ENCODE measurements at places on chromosomes 7 and 10.

GRCh38 chr7:82443036-82443546, 486 bp downstream of the CACNA2D1 start:
- no peak for DNase-seq

DNA sequence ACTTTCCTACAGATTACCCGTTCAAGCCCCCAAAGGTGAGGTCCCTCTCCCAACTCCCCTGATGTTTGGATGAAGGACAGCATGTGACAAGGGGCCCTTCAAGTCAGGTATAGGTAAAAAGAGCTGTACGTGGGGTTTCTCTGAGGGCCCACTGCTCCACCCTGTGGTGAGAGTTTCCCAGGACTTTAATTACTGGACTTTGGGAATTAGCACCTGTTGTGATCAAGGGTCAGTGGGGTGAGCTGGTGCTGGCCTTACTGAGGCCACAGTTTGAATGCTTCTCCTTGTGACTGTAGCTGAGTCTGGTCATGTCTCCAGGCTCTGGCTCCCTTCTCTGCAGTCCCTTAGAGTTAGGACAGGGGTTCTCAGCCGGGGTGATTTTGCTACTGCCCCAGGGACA, 16.8 kb downstream of the UBE2D4 start:
- no peak for DNase-seq

GRCh38 chr7:111486472-111487142, 75.7 kb downstream of the IMMP2L start:
- peak; percentile 37 for DNase-seq

- no peak for DNase-seq
Observed at GRCh38 chr10:77925795-77926565, 575 bp downstream of the DLG5 start.

DNA sequence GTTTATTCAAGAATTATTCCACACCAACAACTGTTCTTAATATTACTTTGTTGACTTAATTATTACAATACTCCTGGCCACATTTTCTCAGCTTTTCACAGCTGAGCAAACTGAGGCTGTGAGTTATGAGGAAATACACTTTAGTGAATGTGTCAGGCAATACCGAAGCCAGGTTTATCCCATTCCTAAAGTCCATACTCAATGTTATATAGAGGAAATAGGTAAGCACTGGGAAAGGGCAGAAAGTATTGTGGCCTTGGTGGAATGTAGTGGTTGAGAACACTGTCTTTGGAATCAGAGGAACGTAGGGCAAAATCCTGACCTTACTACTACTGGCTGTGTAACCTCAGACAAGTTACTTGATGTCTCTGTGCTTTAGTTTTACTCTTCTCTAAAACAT, 110.8 kb downstream of the CD36 start:
- DNase-seq: no peak

GRCh38 chr10:60434418-60435046, 44.9 kb upstream of the ANK3 start:
- DNase-seq: peak; percentile 5

DNA sequence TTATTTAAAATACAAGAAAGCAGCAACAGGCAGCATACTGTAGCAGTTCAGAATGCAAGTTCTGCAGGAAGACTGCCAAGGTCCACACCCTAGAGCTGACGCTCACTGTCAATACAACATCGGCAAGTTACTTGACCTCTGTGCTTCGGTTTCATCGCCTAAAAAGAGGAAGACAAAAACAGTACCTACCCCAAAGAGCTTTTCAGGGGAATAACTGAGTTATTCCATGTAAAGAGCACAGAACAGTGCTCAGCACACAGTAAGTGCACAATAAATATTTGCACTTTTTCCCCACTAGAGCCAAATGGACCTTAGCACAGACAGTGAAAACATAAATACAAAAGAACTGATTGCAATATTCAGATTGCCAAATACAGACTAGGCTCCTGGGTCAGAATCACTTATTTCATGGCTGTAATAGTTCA, 88.6 kb downstream of the USP6NL start:
- DNase-seq: no peak

GRCh38 chr7:102320181-102320580, 33.5 kb downstream of the SH2B2 start:
- no peak for DNase-seq

- DNase-seq: no peak
Observed at GRCh38 chr7:12709726-12710502, 22.5 kb downstream of the ARL4A start.

GRCh38 chr7:26200038-26200443, 505 bp downstream of the HNRNPA2B1 start:
- peak; percentile 79 for DNase-seq

GRCh38 chr7:30159698-30160143, 24.9 kb downstream of the MTURN start:
- DNase-seq: peak; percentile 11

GRCh38 chr7:104160375-104160774, 47.4 kb downstream of the ORC5 start:
- peak; percentile 18 for DNase-seq

GRCh38 chr10:22476601-22477321, 131.5 kb downstream of the SPAG6 start:
- DNase-seq: no peak

DNA sequence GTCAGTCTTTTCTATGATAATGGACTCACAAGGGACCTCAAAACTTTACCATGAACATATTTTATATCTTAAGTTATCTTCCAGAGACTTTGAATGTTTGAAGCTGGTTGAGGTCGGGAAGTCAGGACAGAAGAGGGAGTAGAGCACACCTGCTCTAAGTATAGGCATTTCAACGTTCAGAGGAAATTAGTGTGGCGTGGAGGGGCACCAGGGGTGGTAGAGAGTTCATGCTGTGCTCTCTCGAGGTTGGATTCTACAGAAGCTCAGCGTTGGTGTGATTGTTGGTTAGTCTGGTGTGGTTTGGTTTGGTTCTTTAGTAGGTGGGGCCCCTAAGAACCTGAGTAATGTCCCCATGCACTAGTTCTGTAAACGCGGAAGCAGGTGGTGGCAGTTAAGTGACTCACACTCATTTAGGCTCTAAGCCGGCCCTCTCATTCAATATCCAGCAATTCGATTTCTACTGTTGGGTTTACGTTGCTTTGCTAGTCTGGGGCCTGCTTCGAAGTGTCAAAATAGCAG, 19.8 kb downstream of the CNTNAP2 start:
- no peak for DNase-seq

- no peak for DNase-seq
Observed at GRCh38 chr10:37436357-37436756, 311.0 kb downstream of the ANKRD30A start.

GRCh38 chr7:151862606-151863381, 14.1 kb downstream of the PRKAG2 start:
- no peak for DNase-seq

- DNase-seq: no peak
Observed at GRCh38 chr7:74084722-74085578, 1.3 kb downstream of the LIMK1 start.

DNA sequence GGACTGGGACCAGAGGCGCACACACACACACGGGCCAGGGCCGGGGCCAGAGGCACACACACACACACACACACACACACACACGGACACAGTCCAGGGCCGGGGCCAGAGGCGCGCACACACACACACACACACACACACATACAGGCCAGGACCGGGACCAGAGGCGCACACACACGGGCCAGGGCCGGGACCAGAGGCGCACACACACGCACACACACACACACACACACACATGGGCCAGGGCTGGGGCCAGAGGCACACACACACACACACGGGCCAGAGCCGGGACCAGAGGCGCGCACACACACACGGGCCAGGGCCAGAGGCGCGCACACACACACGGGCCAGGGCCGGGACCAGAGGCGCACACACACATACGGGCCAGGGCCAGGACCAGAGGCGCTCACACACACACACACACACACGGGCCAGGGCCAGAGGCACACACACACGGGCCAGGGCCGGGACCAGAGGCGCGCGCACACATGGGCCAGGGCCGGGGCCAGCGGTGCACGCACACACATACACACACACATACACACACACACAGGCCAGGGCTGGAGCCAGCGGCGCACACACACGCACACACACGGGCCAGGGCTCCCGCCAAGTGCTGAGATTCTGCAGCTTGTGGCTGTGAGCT, 268.8 kb downstream of the ELFN1 start:
- peak; percentile 39 for DNase-seq

DNA sequence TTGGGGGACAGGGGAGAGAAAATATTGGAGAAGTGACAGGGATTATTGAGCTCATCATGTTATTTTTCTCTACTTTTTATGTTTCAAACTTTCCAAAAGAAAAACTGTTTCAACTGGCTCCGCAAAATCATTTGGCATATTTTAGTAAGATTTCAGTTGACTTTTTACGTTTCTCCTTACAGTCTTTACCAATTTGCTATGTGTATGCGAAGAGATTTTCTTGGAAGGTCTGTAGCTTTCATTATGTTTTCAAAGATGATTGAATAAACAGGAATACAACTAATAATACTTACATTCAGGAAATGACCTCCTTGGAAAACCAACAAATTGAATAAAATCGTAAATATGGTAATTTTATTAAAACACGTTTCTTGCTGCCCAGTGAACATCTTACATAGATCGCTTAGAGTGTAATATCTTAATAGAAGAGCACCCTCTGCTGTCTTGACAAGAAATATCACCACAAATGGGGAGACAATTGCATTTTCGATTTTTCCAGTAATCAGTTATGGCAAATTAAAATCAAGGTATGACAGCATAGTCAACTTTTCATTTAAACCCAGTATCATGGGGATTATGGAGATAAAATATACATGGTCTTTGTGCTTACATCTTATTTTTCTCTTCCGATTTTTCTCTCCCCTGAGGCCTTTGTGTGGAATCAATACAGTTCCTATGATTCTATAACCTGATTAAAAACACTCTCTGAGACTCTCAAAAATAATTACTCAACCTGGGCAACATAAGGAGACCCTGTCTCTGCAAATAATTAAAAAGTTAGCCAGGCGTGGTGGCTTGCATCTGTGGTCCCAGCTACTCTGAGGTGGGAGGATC, 43.1 kb downstream of the MBL2 start:
- DNase-seq: no peak

GRCh38 chr10:79067241-79068202, 1.2 kb upstream of the ZMIZ1 start:
- peak; percentile 83 for DNase-seq

GRCh38 chr7:69430384-69431021, 167.8 kb upstream of the AUTS2 start:
- no peak for DNase-seq

DNA sequence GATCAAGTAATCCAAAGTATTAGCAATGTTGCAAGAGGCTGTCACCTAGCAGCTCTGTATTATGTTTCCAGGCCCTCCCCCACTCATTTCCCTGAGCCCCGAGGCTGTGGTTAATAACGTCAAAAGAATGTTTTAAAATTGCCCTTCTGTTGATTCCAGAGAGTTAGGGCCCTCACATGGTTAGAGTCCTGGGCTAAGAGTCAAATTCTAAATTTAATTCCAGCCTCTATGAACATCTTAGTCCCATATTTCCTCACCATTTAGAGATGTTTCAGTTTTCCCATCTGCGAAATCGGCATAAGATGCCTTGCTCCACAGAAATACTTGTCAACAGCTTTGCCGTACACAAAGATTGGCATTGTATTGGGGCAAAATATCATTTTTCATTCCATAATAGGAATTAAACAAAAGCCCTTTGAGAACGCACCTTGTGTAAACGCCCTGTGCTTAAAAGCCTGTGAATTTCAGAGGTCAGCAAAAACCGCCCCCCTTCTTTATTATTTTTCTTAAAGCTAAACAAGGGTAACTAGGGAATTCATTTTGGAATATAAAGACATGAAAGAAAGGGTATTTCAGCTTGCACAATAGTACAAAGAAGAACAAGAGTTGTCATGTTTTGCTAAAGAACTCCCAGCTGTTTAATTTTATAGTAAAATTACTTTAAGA, 135.8 kb downstream of the ARID5B start:
- no peak for DNase-seq

- DNase-seq: peak; percentile 55
Observed at GRCh38 chr10:95783741-95784140, 27.8 kb downstream of the ENTPD1 start.

- no peak for DNase-seq
Observed at GRCh38 chr10:93815304-93816096, 57.8 kb downstream of the LGI1 start.

DNA sequence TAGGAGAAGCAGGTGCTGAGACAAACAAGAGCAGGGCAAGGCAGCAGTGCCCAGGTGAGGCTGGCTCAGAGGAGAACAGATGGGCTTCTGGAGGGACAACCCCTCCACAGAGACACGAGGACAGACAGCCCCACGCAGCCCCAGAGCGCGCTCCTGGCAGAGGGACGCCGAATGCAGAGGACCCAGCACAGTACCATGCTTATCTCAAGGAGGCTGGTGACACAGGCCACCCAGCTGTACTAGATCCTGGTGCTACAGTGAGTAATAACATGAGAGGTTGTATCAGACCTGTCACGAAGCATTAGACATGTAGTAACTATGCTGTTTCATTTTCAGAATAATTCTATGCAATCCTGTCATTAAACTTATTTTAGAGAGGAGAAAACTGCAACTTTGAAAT, 60.4 kb upstream of the NCAPG2 start:
- DNase-seq: no peak

- no peak for DNase-seq
Observed at GRCh38 chr10:124143721-124144120, 50.3 kb upstream of the CHST15 start.

- no peak for DNase-seq
Observed at GRCh38 chr10:118922226-118922625, 107.3 kb upstream of the NANOS1 start.

GRCh38 chr10:84191106-84191505, 3.2 kb upstream of the CDHR1 start:
- peak; percentile 29 for DNase-seq
